ENCODE measurements at places on chromosomes 6 and 20. TPM values are rescaled to one million over a fixed set of nuclear protein-coding genes. Genes with fewer than 3 reads are reported as not detected.

The TNXB gene
- total RNA-seq: 0.10 TPM

The LY6G5C gene
- 3.6 TPM for total RNA-seq

The LHFPL5 gene
- total RNA-seq: not detected

DNA sequence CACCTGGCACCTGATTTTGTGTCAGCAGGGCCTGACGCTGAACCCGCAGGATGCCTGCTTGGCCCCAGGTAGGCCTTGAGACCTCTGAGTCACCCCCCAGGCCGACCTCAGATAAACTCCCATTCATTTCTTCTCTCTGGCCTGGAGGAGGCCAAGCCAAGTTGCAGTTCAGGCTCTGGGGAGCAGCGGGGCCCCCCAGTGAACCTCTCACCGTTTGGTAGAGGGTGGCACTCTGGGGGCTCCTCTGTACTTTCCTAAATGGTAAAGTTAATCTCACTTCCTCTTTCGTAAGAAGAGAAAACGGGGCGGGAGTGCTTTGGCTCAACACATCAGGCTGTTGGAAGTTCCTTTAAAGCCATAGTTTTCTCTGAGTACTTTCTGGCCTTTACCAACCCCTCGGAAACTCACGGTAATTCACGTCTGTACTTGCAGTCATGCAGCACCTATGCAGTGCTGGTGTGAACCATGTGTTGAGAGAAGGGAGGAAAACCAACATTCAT is 2.8 kb downstream of the SIRPA start:
- DNase-seq: no peak

DNA sequence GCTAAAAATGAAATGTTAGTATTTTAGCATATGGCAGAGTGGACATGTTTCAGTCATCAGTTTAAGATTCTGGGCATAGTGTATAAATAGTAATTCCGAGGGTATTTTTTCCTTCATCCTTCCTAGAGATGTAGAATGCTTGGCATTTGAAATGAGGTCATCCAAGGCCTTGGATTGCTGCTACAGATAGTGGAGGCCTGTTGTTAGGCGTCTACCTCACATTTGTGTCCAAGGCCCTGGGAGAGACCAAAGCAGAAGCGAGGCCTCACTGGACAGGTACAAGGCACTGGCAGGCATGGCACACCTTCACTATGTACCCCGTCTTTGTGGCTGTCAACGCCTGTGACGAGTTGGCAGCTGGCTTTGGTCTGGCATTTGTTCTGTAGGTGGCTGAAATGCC is 58.0 kb downstream of the DTD1 start:
- no peak for DNase-seq

DNA sequence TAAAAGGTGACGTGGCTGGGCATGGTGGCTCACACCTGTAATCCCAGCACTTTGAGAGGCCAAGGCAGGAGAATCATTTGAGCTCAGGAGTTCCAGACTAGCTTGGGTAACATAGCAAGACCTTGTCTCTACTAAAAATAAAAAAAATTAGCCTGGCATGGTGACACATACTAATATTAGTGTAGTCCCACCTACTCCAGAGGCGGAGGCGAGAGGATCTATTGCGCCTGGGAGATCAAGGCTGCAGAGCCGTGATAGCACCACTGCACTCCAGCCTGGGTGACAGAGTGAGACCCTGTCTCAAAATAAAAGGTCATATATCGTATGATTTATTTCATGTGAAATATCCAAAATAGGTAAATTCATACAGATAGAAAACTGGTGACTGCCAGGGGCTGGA is 132.5 kb downstream of the SLC16A10 start:
- no peak for DNase-seq

DNA sequence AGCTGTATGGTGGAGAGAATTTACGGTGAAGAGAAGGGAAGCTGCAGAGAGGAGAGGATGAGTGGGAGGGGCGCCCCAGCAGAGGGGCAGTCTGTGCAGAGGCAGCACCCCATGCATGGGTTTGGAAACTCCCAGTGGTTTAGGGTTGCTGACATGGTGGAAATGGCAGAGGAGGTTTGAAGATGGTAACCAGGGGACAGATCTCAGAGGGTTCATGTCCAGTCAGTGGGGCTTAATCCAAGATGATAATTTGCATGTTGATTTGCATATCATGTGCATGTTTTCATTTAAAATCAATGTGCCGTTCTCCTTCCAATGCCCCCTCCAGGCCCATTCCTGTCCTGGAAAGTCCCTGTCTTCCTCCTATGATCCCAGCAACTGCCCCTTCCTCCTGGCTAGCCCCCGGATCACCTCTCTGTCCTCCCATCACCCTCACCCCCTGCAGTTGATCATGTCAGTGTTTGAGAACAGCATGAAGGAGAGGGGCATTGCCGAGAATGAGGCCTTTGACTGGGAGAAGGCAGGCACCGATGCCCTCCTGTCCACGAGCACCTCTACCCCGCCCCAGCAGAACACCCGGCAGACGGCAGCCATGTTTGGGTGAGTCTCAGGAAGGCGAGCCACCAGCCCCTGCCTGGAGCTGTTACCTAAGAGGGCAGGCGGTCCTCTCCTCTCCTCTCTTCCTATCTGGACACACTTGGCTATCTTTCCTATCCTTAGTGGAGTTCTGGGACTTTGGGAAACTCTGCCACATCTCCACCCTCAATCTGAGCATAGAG is 14.3 kb downstream of the TTBK1 start:
- no peak for DNase-seq

DNA sequence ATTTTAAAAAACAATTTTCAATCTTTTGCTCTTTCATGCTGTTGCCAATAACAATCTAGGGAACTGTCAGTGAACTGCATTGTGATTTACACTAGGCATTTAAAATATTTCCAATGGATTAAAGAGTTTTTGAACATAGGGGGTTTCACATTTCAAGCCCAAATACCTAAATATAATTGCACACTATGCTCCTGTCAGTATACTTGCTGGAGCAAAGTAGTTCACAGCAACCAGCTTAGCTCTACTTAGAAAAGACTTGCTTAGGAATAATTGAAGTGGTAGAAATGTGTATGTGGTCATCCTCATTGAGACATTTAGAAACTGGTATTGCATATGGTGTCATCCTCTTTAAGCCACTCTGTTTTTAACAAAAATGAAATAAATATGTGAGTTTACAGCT is 41.7 kb upstream of the REV3L start:
- DNase-seq: no peak

- DNase-seq: peak; percentile 83
These were observed 674.6 kb upstream of the MARCKS start for GRCh38 chr6:113182370-113183141.

- DNase-seq: no peak
These were observed 23.1 kb upstream of the VIP start for GRCh38 chr6:152727507-152727906.

All from HT1080 (cell line).